ENCODE measurements at places on chromosomes 6 and 20. TPM values are rescaled to one million over a fixed set of nuclear protein-coding genes. Genes with fewer than 3 reads are reported as not detected.

ZNF292 gene
- 28.0 TPM for total RNA-seq

- no peak overlapping the region for H3K4me3 ChIP-seq
- H3K27me3 ChIP-seq, result peaks cover 4% of the 10 kb centered on the region
- H3K36me3 ChIP-seq, result no peaks in the 10 kb centered on the region
- no peak overlapping the region for H3K27ac ChIP-seq
- DNase-seq, result no peak
- no peaks in the 10 kb centered on the region for H3K4me1 ChIP-seq
These were observed 22.9 kb upstream of the RTF2 start for GRCh38 chr20:56445540-56445939.

- H3K27me3 ChIP-seq, result no peaks in the 10 kb centered on the region
- H3K4me3 ChIP-seq, result no peak overlapping the region
- H3K36me3 ChIP-seq, result no peaks in the 10 kb centered on the region
- no peaks in the 10 kb centered on the region for H3K4me1 ChIP-seq
These were observed 333.8 kb downstream of the PTPRT start for GRCh38 chr20:42855896-42856295.

GRCh38 chr6:105357165-105357564, 45.7 kb downstream of the PREP start:
- no peaks in the 10 kb centered on the region for H3K27me3 ChIP-seq
- H3K4me3 ChIP-seq, result no peak overlapping the region
- H3K36me3 ChIP-seq, result no peaks in the 10 kb centered on the region
- H3K4me1 ChIP-seq, result no peaks in the 10 kb centered on the region
- DNase-seq, result no peak

GRCh38 chr20:64228751-64229506, 26.6 kb upstream of the PCMTD2 start:
- H3K36me3 ChIP-seq, result no peaks in the 10 kb centered on the region
- H3K4me1 ChIP-seq, result peaks cover 3% of the 10 kb centered on the region
- DNase-seq, result no peak

- no peak overlapping the region for H3K27ac ChIP-seq
- H3K4me3 ChIP-seq, result no peak overlapping the region
- DNase-seq, result no peak
- no peaks in the 10 kb centered on the region for H3K27me3 ChIP-seq
- no peaks in the 10 kb centered on the region for H3K4me1 ChIP-seq
These were observed 17.4 kb downstream of the ZKSCAN8 start for GRCh38 chr6:28159029-28159607.

- H3K4me1 ChIP-seq, result no peaks in the 10 kb centered on the region
- peak overlapping the region; percentile 83 for H3K4me3 ChIP-seq
- no peak for DNase-seq
- H3K27ac ChIP-seq, result peak overlapping the region; percentile 71
These were observed 472 bp upstream of the PAQR8 start for GRCh38 chr6:52361414-52361944.

DNA sequence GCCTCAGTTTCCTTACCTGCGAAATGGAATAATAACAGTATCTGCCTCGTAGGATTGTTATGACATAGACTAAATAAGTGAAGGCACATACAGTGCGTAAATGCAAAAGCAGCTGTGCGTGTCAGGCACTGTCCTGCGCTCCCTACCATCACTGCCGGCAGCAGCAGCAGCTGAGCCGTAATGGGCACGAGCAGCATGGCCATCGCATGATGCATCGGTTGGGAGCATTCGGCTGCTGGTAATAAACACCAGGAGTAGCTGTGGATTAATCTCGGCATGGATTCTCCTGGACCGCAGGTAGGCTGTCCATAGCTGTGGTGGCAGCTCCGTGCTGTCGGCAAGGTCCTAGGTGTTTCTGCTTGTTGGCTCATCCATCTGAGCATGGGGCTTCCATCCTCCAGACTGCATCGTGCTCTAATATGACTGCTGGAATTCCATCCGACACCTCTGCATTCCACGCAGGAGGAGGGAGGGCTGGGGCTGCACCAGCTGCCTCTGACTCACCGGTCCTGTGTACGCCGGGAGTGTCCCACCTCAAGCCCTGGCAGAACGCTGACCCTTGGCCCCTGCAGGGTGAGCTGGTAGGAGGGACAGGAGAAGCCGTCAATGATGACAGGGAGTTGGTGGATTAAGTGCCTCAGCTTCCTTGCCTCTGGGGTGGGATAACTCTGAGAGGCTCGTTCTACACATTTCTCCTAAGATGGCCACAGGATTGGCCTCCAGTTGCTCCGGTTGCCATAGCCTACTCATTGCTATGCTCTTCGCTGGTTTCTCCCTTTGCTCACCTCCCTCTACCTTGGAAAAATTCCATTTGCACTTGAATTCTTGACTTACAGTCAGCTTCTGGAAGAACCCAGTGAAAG, 100.9 kb upstream of the PMEPA1 start:
- no peak for DNase-seq
- H3K27ac ChIP-seq, result no peak overlapping the region
- peaks cover 2% of the 10 kb centered on the region for H3K4me1 ChIP-seq
- no peaks in the 10 kb centered on the region for H3K27me3 ChIP-seq

- no peak overlapping the region for H3K4me3 ChIP-seq
- no peaks in the 10 kb centered on the region for H3K36me3 ChIP-seq
- no peaks in the 10 kb centered on the region for H3K4me1 ChIP-seq
- DNase-seq, result no peak
- no peaks in the 10 kb centered on the region for H3K27me3 ChIP-seq
These were observed 18.9 kb downstream of the NCOA7 start for GRCh38 chr6:125809570-125810170.

DNA sequence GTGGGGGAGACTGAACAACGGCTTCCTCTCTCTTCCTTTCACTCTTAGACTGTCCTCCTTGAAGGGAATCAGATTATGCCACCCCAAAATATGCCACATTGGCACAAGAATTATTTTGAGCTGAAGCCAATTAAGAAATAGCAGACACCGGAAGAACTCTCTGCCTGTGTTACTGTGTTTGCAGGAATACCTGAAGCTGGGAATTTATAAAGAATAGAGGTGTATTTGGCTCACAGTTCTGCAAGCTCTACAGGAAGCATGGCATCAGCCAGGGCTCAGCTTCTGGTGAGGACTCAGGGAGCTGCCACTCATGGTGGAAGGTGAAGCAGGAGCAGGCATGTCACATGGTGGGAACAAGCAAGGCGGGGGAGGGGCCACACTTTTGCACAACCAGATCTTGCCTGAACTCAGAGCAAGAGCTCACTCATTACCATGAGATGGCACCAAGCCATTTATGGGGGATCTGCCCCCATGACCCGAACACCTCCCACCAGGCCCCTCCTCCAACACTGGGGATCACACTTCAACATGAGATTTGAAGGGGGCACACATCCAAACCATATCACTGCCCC, 46.0 kb downstream of the PCNA start:
- no peaks in the 10 kb centered on the region for H3K36me3 ChIP-seq
- H3K4me3 ChIP-seq, result no peak overlapping the region
- H3K4me1 ChIP-seq, result no peaks in the 10 kb centered on the region
- H3K27me3 ChIP-seq, result no peaks in the 10 kb centered on the region
- DNase-seq, result no peak

DNA sequence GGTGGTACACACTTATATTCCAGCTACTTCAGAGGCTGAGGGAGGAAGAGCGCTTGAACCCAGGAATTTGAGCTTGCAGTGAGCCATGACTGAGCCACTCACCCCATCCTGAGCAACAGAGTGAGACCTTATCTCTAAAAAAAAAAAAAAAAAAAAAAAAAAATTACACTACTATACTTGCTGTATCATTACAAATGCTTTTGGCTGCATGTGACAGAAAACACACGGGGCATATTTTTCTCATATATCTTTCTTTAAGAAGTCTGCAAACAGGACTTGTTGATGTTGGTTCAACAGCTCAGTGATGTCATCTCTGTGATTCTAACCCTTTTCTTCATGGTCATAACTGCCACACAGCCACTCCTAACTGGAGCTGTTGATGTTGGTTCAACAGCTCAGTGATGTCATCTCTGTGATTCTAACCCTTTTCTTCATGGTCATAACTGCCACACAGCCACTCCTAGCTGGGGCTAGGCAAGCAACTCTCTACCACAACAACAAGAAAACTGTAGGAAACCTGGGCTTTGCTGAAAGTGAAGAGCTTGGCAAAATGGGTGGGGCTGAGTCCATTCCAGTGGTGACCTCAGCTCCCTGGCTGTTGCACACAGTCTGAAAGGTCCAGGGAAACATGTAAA, 19.8 kb downstream of the MTFR2 start:
- no peaks in the 10 kb centered on the region for H3K36me3 ChIP-seq
- no peak overlapping the region for H3K27ac ChIP-seq
- no peak for DNase-seq
- no peaks in the 10 kb centered on the region for H3K27me3 ChIP-seq

DNA sequence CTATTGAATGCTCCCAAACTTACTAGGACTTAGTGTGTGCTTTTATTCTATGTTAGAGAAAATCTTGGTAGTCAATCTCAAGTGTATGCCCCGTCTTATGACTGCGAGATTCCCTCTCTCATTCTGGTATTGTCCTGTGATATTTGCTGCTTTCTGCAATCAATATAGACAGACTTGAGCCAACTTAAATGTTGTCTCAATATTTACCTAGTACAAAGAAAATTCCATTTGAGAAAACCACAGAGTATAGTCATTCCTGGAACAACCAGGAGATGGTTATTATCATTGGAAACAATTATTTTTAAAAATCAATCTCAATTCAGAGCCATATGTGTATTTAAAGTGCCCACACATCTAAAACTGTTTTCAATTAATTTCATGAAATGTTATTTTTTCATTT, 330.0 kb downstream of the NRN1 start:
- no peak overlapping the region for H3K27ac ChIP-seq
- DNase-seq, result no peak
- H3K4me1 ChIP-seq, result no peaks in the 10 kb centered on the region
- H3K4me3 ChIP-seq, result no peak overlapping the region
- H3K27me3 ChIP-seq, result no peaks in the 10 kb centered on the region

GABRR1 gene
- total RNA-seq, result not detected

TPD52L2 gene
- total RNA-seq, result 127 TPM

DNA sequence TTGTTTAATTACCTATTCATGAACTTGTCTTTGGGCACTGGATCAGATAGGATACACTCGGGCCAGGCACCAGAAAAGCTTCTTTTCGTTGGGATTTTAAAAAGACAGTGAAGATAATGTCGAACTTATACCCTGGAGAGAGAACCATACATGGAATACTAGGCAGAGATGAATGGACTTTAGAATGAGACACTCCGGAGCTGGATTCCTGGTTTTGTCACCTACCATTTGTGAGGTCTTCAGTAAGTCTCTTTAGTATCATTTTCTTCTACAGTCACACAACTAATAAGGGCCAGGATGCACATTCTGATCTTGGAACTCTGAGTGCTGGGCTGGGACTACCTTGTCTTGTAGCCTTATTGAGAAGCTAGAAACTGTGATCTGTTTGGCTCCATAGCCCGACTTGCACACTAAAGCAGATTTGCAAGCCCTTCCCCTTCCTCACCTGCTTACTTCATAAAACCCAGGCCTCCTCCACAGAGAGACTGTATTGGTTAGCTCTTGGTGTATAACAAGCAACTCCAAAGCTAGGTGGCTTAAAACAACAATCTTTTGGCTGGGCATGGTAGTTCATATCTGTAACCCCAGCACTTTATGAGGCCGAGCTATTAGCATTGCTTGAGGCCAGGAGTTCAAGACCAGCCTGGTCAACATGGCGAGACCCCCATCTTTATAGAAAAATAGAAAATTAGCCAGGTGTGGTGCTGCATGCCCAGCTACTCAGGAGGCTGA, 7.4 kb upstream of the IFT52 start:
- no peak overlapping the region for H3K4me3 ChIP-seq
- H3K36me3 ChIP-seq, result no peaks in the 10 kb centered on the region
- no peak for DNase-seq
- no peaks in the 10 kb centered on the region for H3K4me1 ChIP-seq
- H3K27me3 ChIP-seq, result no peaks in the 10 kb centered on the region
- H3K27ac ChIP-seq, result no peak overlapping the region

DNA sequence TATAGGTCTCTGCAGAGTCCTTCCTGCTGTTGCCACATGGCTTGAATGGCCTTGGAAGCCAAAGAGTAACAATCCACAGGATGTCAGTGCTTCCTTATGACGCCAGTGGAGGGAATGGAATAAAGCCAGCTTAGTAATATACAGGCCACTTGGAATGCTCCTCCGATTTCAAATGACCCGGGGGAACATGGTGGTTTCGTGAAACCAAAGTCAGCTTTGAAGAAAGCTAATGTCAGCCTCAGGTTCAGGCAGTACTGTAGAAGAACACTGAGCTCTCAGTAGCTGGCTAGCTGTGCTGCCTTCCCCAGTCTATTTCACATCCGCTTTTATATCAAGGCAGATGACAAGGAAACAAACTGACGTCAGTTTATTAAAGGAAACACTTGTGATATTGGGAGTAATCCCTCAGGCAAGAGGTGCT, 189.1 kb downstream of the DTNBP1 start:
- no peaks in the 10 kb centered on the region for H3K27me3 ChIP-seq
- H3K4me1 ChIP-seq, result no peaks in the 10 kb centered on the region
- H3K27ac ChIP-seq, result peak overlapping the region; percentile 9
- no peak for DNase-seq
- no peak overlapping the region for H3K4me3 ChIP-seq
- no peaks in the 10 kb centered on the region for H3K36me3 ChIP-seq

DNA sequence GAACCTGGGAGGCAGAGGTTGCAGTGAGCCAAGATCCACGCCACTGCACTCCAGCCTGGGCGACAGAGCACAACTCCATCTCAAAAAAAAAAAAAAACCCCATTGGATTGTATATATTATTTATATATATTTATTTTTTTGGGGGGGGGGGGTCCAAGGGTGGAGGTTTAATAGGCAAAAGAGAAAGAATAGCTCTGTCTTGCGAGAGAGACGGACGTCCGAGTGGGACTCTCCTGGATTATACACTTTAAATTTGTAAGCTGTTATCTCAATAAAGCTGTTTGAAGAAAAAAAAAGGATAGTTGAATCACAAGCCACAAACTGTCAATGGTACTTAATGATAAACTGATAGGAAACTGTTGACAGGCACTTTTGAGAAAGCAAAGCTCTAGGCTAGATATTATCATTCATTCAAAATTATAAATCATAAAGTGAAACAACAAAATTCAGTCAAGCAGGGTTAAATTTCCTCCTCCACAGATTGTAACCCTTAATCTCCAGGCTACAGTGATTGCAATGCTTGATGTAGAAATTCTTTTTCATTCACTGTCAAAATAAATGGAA, 20.3 kb downstream of the EIF2S2 start:
- H3K4me1 ChIP-seq, result peaks cover 4% of the 10 kb centered on the region
- H3K27ac ChIP-seq, result no peak overlapping the region
- no peak for DNase-seq
- no peak overlapping the region for H3K4me3 ChIP-seq

CRIP3 gene
- 0.55 TPM for total RNA-seq

- H3K27ac ChIP-seq, result peak overlapping the region; percentile 43
- no peak overlapping the region for H3K4me3 ChIP-seq
- no peaks in the 10 kb centered on the region for H3K27me3 ChIP-seq
- no peaks in the 10 kb centered on the region for H3K36me3 ChIP-seq
These were observed 3.1 kb downstream of the GABRR2 start for GRCh38 chr6:89311853-89312531.

DNA sequence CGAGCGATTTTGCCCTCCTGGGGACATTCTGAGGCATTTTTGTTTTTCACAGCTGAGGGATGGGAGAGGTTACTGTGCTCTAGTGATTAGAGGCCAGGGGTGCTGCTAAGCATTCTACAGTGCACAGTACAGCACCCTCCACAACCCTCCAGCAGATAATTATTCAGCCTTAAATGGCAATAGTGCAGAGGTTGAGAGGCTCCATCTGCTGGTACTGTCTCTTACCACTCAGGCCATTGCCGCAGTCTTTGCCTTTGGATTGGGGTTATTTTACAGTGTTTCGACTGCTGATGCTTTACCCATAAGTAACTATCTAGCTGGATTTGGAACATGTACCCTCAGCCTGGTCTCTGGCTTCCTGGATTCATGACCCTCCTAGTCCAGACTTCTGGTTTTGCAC, 705.3 kb downstream of the KIF16B start:
- H3K27ac ChIP-seq, result no peak overlapping the region
- H3K4me1 ChIP-seq, result no peaks in the 10 kb centered on the region

ALDH8A1 gene
- not detected for total RNA-seq
